Ureter (tissue), 1 donor: ENCODE measurements at places on chromosomes 3 and 15. TPM values are rescaled to one million over a fixed set of nuclear protein-coding genes. Genes with fewer than 3 reads are reported as not detected.
A peak's percentile ranks its signal among the peaks of the same experiment; 100 is the strongest.

- no peak for DNase-seq
These were observed 99.4 kb downstream of the DTWD1 start for GRCh38 chr15:49720261-49720660.

DNA sequence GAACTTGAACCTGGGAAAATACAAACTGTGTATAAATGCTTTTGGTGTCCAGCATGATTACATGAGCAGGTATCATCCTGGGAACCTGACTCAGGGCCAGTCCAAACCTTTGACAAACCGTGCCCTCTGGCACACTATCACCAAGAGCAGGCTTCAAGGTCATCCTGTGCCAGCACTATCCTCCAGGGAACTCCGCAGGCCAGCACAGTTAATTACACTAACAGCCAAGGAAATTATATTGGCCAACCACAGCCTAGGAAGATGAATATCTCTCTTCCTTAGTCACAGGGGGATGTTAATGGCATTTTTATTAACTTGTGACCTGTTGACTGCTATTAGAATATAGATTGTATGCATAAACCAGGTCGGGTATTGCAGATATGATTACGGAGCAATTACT lies 262.0 kb downstream of the TUSC7 start:
- DNase-seq, result no peak

DNA sequence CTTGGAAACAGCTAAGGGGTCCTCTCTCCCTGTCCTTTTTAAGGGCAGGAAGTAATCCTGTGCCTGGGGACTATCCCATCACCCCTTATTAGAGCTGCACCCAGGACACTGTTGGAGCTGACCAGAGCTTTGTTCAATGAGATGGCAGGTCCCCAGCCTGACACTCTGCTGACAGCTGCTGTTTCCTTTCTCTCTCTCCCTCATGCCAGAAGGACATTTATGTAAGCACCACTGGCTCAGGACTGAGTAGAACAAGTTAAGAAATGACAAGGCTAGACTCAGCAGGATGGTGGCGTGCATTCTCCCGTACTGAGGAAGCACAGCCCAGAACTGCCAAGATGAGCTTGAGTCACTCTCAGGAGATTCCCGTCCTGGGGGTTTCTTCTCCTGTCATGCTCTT lies 17.3 kb downstream of the GJD2 start:
- no peak for DNase-seq

The KCNAB1 gene
- total RNA-seq, result 9.1 TPM

GRCh38 chr3:53074761-53075742 lies 29.2 kb upstream of the SFMBT1 start:
- DNase-seq, result no peak

DNA sequence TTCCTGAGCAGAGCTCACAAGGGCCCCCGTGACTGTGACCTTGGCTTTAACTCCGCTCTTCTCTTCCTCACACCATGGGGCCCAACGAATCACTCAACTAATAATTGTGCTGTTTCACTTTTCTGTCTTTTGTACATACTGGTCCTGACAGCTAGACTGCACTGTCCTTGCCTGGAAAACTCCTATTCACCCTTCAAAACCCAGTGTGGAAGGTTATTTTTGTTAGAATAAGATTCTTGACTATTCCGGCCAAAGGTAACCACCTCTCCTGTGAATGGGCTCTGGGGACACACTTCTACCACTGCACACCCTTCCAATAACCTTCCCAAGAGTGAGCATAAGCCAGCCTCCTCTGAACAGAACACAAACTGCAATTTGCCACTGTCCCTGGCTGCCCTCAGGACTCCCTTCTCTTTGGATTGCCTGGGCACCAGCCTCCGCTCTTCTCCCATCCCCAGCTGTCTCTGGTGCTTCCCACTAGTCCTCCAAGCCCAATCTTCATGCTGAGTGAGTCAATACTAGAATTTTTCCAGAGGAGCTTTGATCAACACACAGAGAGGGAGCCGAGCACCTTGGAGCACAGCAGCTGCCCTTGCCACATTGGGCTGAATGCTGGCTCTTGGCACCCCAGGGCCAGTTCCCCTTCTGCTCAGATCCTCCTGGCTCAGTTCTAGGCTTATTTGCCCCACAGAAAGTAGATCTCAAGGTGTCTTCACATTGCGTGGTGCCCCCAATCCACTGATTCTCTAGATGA lies 2.1 kb downstream of the SCN5A start:
- peak; percentile 15 for DNase-seq

- DNase-seq, result no peak
These were observed 29.3 kb upstream of the INSYN1 start for GRCh38 chr15:73782344-73782959.

GRCh38 chr3:174430986-174431385 lies 428.1 kb upstream of the NAALADL2 start:
- DNase-seq, result no peak

DNA sequence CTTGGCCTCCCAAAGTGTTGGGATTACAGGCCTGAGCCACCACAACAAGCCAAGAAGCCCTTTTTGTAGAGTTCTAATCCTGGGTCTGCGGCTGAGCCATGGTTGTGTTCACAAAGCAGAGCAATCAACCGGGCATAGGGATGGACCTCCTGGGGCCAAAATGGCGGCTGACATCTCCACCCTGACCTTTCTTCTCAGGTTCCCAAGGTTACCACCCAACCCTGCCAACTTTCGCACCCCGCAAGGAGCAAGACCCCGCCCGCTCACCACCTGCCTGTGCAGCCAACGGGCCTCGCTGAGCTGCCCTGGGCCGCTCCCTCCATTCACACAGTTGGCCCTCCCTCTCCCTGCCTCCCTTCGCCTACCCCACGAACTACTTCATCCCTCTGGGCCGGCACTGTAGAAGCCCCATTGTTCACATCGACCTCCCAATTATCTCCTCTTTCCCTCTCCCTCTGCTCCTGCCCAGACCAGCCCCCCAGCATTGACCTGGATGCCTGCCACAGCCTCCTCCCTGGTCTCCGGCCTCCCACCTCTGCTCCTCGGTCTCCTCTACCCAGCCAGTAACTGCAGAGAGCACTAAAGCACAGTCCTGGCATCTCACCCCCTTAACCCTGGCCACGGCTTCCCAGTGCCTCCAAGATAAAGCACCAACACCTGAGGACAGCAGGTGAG lies 62.0 kb upstream of the TFRC start:
- DNase-seq, result no peak

The MNS1 gene
- total RNA-seq, result 1.1 TPM

DNA sequence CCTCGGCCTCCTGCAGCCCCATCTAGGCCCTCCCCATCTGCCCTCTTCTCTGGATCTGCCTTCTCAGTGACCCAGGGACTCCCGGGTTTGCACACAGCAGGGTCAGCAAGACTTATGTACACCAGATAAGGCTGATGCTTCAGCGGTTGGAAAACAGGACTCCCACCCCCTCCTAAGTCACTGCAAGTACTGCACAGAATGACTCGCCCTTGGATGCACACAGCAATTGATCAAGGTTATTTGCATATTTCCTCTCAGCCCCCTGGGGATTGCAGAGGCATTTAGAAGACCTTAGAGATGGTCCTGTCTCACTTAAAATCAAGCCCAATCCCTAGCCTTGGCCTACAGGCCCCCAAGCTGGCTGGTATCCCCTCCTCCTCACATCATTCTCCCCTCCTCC lies 8.9 kb downstream of the ACAN start:
- no peak for DNase-seq

GRCh38 chr3:169110633-169111032 lies 552.9 kb downstream of the MECOM start:
- DNase-seq, result no peak

The PYGO1 gene
- 10.7 TPM for total RNA-seq

GRCh38 chr3:123766193-123767008 lies 117.7 kb downstream of the MYLK start:
- no peak for DNase-seq

DNA sequence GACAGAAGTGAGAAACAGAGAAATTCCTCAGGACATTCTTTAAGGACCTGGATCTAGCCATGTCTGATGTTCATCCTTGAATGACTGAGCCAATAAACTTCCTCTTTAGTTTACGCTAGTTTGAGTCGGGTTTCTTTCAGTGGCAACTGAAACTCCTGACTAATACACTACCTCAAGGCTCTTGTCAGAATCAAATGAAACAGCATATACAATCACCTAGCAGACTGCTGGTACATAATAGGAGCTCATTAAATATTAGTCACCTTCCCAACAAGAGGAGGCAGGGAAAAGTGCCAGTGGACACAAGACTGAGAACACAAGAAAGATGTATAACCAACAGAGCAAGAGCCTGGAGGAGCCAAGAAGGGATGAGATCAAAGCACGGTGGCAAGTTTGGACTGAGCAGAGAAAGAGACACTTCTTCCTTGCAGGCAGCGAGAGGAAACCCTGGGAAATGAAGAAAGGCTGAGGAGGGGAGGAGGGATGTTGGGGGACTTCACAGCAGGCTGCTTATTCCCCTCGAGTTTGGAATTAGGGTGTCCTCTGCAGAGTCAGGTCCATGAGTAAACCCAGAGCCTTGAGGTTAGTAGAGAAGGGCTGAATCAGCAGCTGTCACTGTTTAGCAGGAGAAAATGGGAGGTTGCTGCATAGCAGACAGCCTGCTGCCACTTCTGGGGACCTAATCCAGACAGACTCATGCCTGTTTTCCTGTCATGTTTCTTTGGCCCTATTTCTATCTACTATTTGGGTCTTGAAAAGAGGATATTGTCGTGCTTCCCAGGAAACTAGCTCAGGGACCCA lies 73.3 kb downstream of the MRPL46 start:
- DNase-seq, result no peak

- DNase-seq, result no peak
These were observed 4.4 kb upstream of the IDH2 start for GRCh38 chr15:90106522-90107117.
